ENCODE measurements at places on chromosomes 7 and 10.

GRCh38 chr10:124554085-124554858, 92.6 kb downstream of the LHPP start:
- DNase-seq = no peak

GRCh38 chr7:74092964-74093471, 9.4 kb downstream of the LIMK1 start:
- DNase-seq = no peak

DNA sequence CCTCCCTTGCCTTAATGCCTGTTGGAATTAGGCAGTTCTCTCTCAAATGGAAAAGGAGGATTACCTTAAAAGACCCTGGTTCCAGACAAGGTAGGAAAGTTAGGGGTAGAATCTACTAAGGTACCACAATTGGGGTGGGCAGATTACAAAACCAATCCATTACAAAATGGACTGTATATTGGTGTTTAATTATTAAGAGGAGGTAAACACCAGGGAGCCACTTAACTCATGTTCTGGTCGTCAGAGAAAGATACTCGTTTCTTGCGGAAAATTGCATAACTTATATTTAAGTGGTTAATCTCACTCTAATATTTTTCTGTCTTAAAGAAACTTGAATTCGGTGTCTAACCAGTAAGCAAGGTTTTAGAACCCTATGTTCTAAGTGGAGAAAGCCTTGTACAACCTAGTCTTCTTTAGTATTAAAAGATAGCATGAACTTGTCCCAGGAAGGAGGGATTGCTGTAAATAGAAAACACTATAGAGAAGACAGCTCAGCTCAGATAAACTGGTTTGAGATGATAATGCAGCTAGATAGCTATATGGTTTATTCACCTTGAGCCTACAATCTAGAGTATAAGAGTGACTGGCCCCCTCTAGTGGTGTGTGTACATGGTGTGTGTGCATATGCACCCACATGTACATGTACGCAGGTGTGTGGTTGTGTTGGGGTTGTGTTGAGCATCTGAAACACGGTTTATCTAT, 58.0 kb upstream of the STRIP2 start:
- no peak for DNase-seq

DNA sequence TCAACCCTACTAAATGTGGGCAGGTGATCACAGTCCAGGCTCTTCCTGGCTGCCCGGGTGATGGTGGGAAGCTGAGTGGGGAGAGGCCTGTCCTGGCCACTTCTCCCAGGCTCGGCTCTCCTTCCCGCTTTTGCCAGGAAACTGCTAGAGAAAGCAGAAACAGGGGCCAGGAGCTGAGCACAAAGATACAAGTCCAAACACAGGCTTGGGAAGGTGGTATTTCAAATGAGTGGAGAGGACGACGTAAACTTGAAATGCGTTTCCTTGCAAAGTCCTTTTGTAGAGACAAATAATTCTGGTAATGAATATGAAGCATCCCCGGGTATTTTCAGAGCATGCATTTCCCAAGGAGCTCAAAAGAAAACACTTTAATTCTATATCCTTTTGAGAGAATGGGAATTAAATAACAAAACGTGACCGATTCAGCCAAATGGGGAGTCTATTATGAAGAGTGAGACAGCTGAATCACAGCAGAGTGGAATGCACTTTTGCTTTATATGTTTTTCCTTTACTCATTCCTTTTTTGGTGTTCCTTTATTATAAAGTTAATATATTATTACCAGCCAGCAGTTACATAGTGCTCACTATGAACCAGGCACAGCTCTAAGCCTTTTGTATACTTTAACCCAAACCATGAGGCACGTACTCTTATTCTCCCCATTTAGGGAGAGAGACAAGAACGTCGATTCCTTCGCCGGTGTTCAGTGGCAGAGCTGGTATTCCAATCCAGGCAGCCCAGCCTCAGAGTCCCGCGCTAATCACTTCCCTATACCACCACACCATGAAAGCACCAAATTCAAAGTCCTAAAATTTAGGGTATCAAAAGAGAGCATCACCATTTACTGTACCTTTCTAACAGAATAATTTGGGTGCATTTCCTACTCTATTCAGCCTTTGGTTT, 218.2 kb upstream of the KLF14 start:
- no peak for DNase-seq

DNA sequence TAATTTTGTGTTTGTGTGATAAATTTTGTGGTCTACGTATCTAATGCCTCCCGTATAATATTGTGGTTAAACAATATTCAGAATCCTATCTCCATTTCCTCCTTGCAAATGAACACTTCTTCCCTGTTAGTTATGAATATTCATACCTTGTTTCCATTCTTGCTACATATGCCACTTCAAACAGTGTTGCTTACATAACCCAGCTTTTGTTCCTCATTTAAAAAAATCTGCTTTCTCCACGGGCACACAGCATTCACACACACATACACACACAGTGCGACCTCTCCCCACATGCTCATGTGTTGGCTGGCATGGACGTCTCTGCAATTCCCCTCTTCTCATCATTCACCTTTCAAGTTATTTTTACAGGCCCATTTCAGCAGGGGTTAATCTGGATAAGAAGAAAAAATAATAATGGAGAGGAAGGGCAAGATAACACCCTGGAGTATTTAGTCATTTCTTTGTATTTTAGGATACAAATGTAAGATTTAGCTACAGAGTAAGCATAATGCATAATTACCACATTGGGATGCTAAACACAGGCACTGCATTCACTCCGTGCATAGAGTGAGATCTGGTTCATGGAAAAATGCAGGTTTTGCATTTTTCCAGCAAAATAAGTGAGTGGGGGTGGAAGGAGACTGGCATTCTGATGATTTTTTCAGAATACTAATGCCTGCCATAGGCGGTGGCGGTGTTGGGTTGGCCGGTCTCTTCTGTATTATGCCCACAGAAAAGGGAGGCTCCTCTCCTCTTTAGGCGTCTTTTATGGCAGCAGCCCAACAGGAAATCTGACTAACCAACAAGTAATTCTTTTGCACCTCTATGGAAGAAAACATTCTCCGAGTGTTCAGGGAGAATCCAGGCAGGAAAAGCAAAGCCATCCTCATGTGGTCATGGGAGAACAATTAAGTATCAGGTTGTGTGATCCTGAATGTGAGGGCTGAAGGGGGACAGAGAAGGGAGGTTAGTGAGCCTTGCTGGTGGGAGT, 31.7 kb upstream of the ELMO1 start:
- DNase-seq = no peak

Data from HS-5 (cell line).